ENCODE measurements at places on chromosomes 4 and X.

DNA sequence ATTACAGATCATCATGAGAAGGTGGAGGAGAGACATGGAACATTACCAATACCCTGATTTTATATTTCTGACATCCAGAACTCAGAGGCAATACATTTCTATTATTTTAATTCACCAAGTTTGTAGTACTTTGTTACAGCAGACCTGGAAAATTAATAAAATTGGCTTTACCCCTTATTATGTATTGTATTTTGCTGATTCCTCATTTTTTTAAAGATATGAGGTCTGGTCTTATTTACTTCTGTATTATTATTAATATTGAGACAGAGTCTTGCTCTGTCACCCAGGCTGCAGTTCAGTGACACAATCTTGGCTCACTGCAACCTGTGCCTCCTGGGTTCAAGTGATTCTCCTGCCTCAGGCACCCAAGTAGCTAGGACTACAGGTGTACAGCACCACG is 357.3 kb upstream of the TECRL start:
- DNase-seq = no peak

- DNase-seq = no peak
Measured at GRCh38 chr4:177696438-177696966, 254.3 kb upstream of the AGA start.

GRCh38 chr4:30536231-30536630 is 183.9 kb upstream of the PCDH7 start:
- no peak for DNase-seq

DNA sequence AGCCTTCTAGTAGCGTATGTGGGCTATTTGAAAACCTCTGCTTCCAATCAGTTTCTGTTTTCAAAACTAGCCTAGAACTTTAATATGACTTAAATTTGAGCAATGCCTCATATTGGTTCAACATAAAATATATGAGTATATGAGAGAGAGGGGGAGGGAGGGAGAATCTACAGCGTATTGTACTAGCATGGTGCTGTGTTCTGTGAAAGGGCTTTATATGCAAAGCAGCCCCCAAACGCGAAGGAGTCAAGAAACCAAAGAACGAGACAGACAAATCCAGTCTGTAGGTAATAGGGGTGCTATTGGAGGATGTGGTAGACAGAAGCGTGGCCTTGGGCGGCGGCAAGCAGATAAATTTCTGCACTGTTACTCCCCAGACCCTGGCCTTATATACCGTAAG is 784 bp upstream of the ANXA5 start:
- DNase-seq = peak; percentile 16

DNA sequence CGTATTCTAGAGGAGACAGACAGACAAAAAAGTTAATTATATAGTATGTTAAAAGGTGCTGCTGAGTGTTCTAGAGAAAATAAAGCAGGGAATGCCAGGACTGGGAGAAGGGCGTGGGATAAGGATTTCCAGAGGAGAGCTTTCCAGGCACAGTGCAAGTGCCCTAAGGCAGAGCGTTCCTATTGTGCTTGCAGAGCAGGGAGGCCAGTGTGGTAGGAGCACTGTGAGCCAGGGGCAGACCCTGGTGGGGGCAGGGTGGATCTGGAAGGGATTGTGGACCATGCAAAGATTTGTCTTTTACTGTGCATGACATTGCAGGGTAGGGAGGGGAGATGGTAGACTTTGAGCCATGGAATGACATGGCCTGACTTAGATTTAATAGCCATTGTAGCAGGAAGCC is 25.8 kb downstream of the EXOC1 start:
- DNase-seq = no peak

GRCh38 chrX:47815901-47816845 is 20.5 kb upstream of the ZNF81 start:
- no peak for DNase-seq

- no peak for DNase-seq
Measured at GRCh38 chr4:153705743-153706468, 21.8 kb downstream of the TLR2 start.

- no peak for DNase-seq
Measured at GRCh38 chrX:96002431-96002830, 682.2 kb upstream of the DIAPH2 start.

DNA sequence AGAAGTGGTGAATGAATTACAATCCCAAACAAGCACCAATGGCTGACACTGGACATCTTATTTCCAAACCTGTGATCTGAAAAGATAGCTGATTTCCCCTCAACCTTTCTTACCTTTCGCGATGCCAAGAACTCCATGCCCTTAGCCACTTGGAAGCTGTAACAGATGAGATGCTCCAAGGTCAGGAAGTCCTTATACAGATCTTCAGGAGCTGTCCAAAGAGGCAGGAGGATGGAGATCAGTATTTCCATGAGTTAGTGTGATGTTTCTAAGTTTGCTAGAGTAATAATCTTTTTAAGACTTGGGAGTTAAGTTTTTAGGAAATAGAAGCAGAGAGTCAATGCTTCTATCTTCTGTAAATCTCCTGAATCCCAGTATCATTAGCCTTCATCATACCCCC is 32.9 kb downstream of the KDR start:
- no peak for DNase-seq

GRCh38 chr4:145207934-145208333 is 27.5 kb upstream of the OTUD4 start:
- no peak for DNase-seq

GRCh38 chrX:153861151-153861550 is 24.8 kb downstream of the L1CAM start:
- no peak for DNase-seq

GRCh38 chr4:1763550-1764080 is 29.5 kb upstream of the FGFR3 start:
- no peak for DNase-seq

DNA sequence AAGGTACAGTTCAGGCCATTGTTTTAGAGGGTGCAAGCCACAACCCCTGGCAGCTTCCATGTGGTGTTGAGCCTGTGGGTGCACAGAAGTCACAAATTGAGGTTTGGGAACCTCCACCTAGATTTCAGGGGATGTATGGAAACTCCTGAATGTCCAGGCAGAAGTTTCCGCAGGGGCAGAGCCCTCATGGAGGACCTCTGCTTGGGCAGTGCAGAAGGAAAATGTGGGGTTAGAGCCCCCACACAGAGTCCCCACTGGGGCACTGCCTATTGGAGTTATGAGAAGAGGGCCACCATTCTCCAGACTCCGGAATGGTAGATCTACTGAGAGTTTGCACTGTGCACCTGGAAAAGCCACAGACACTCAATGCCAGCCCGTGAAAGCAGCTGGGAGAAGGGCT is 242.0 kb upstream of the ACTRT1 start:
- no peak for DNase-seq

DNA sequence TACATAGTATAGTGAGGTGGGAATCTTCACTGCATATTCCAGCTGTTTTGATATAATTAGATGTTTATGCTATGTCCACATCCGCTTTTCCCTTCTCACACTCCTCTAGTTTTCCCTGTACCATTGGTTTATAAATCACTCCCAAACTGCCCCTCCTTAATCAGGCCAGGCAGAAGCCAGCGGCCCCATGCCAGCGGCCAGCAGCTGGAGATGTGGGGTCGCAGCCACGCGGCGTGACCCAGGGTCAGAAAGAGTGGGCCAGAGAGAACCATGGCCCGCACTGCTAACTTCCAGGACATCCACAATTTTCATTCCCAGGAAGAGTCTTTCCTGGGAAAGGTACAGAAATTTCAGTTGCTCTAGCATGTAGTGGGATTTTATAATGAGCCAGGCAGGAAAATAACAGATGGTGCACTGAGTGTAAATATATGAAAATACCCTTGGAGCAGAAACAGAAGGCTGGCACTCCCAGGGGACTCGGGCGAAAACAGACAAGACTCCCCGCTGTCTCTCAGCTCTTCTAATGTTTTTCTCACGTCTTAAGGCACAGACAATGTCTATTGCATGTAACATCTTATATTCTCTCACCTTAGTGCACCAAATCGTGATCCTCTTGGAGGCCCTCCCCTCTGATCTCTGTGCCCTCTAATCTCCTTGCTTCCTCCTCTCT is 145.9 kb upstream of the ZFP42 start:
- DNase-seq = no peak
